ENCODE measurements at places on chromosomes 7 and 10. TPM values are rescaled to one million over a fixed set of nuclear protein-coding genes. Genes with fewer than 3 reads are reported as not detected.

FEZF1 gene
- polyA plus RNA-seq = not detected

KAT6B gene
- polyA plus RNA-seq = 0.80 TPM

MYO1G gene
- polyA plus RNA-seq = not detected

CALHM3 gene
- polyA plus RNA-seq = not detected

CD36 gene
- polyA plus RNA-seq = not detected

TMEM273 gene
- polyA plus RNA-seq = not detected

ZNF804B gene
- polyA plus RNA-seq = not detected

FAM185A gene
- polyA plus RNA-seq = 2.7 TPM

MMD2 gene
- polyA plus RNA-seq = not detected

IQCE gene
- polyA plus RNA-seq = 6.6 TPM

GIMAP6 gene
- polyA plus RNA-seq = not detected

DNMBP gene
- polyA plus RNA-seq = 9.4 TPM

AGR3 gene
- polyA plus RNA-seq = not detected

FAM131B gene
- polyA plus RNA-seq = 0.07 TPM

RARRES2 gene
- polyA plus RNA-seq = not detected

PCGF5 gene
- 7.9 TPM for polyA plus RNA-seq

RADIL gene
- polyA plus RNA-seq = 0.04 TPM

NANOS1 gene
- polyA plus RNA-seq = 1.1 TPM

MKX gene
- polyA plus RNA-seq = not detected

FMC1 gene
- polyA plus RNA-seq = 8.0 TPM
